Thoracic aorta (tissue), 2 donors: ENCODE measurements at places on chromosomes 6 and 20. TPM values are rescaled to one million over a fixed set of nuclear protein-coding genes. Genes with fewer than 3 reads are reported as not detected.

- DNase-seq = no peak
- H3K27me3 ChIP-seq = no peaks in the 10 kb centered on the region
- no peak overlapping the region for H3K4me3 ChIP-seq
- H3K36me3 ChIP-seq = no peaks in the 10 kb centered on the region
- no peak overlapping the region for H3K27ac ChIP-seq
Measured at GRCh38 chr20:43676368-43676767, 9.5 kb downstream of the MYBL2 start.

- H3K4me1 ChIP-seq = no peaks in the 10 kb centered on the region
- DNase-seq = no peak
- H3K27me3 ChIP-seq = no peaks in the 10 kb centered on the region
- no peaks in the 10 kb centered on the region for H3K36me3 ChIP-seq
- no peak overlapping the region for H3K27ac ChIP-seq
Measured at GRCh38 chr6:167338541-167339117, 13.7 kb downstream of the TTLL2 start.

DNA sequence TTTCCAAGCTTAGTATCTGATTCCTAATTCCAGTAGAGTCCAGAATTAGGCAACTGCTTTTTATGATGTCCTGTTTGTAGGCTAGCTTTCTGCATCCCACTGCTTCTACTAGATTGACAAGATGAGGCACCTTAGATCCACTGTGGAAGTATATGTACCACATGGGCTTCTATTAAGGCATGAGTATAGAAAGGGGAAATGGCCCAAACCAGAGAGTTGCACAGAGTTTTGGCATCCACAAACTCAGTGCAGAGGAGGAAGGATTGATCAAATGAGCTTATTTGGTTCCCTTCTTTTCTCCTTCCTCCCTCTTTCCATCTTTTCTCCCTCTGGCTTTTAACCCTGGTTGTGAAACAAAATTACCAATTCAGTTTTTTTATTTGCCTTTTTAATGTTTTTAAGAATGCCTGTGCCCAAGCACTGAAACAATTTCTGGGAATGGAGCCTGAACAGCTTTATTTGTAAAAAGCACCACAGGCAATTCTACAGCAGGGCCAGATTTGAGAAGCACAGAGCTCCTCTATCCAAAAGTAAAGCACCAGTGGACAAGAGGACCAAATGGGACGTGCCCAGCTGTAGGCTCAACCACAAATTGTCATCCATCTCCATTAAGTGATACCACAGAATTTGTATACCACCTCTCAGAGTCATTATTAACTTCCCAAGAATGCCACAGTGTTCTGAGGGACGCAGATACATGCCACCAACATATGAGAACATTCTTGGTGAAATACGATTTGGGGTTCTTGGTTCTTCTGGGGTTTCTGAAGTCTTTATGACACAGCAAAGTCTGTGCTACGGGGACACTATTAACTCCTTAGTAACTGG is 969.1 kb downstream of the KIF16B start:
- H3K4me3 ChIP-seq = no peak overlapping the region
- no peaks in the 10 kb centered on the region for H3K36me3 ChIP-seq
- H3K27ac ChIP-seq = no peak overlapping the region

DNA sequence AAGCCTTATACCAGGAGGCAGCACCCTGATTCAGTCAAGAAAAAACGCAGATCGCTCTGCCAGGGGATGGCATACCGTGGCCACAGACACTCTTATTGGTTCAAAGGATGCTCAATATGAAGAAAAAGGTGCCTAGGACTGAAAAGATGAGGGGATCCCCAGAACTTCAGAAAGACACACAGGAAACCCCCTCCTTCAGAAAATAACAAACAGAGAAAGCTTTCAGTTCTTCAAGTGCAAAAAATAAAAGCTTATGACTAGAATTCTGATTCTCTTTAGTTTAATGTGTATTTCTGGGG is 17.7 kb upstream of the MYB start:
- no peak overlapping the region for H3K27ac ChIP-seq
- H3K4me1 ChIP-seq = no peaks in the 10 kb centered on the region
- no peak for DNase-seq
- no peak overlapping the region for H3K4me3 ChIP-seq
- H3K36me3 ChIP-seq = no peaks in the 10 kb centered on the region
- no peaks in the 10 kb centered on the region for H3K27me3 ChIP-seq

- no peaks in the 10 kb centered on the region for H3K36me3 ChIP-seq
- H3K4me3 ChIP-seq = peak overlapping the region; percentile 84
- DNase-seq = no peak
- H3K27me3 ChIP-seq = no peaks in the 10 kb centered on the region
Measured at GRCh38 chr20:20711413-20711812, 1.0 kb downstream of the RALGAPA2 start.

GRCh38 chr6:119226089-119226488 is 123.5 kb downstream of the MAN1A1 start:
- H3K4me3 ChIP-seq = no peak overlapping the region
- H3K27me3 ChIP-seq = no peaks in the 10 kb centered on the region
- H3K27ac ChIP-seq = no peak overlapping the region
- DNase-seq = no peak

DNA sequence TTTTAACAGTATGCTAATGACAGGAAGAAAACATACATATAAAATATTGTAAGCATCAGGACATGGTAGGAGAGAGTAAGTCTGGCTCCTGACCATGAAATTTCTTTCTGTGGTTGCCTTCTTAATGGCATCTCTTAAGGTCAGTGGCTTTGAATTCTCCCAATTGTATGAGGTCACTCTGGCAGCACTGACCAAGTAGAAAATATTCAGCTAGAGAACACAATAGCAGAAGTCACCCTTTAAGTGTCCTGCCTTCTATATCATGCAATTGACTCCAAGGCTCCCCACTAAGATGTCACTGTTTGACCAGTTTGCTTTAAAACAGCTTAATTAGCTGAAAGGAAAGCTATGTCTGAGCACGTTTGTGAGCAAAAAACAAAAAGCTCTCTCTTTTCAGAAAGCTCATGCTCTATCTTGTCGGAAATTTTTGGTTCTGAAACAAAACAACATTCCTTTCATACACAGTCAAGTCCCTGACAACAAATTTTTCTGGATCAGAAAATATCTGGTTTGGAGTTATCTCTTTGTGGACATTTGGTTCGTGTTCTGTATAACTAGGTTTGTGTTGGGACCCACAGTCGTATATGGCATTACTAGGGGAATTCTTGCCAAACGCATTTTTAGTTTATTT is 120.9 kb upstream of the IFNGR1 start:
- H3K27ac ChIP-seq = no peak overlapping the region
- no peaks in the 10 kb centered on the region for H3K27me3 ChIP-seq
- H3K4me1 ChIP-seq = no peaks in the 10 kb centered on the region
- H3K4me3 ChIP-seq = no peak overlapping the region
- no peak for DNase-seq
- no peaks in the 10 kb centered on the region for H3K36me3 ChIP-seq

GRCh38 chr6:168582571-168582981 is 141.6 kb downstream of the SMOC2 start:
- peak overlapping the region; percentile 70 for H3K27ac ChIP-seq
- H3K36me3 ChIP-seq = no peaks in the 10 kb centered on the region
- H3K4me1 ChIP-seq = peaks cover 28% of the 10 kb centered on the region
- DNase-seq = no peak
- H3K4me3 ChIP-seq = no peak overlapping the region

GRCh38 chr20:5364136-5364821 is 47.5 kb upstream of the PROKR2 start:
- no peaks in the 10 kb centered on the region for H3K36me3 ChIP-seq
- DNase-seq = no peak
- no peaks in the 10 kb centered on the region for H3K4me1 ChIP-seq
- H3K27ac ChIP-seq = no peak overlapping the region
- H3K27me3 ChIP-seq = no peaks in the 10 kb centered on the region
- no peak overlapping the region for H3K4me3 ChIP-seq

- no peaks in the 10 kb centered on the region for H3K27me3 ChIP-seq
- H3K36me3 ChIP-seq = no peaks in the 10 kb centered on the region
- no peak overlapping the region for H3K27ac ChIP-seq
- no peak overlapping the region for H3K4me3 ChIP-seq
Measured at GRCh38 chr6:46628976-46629375, 23.6 kb downstream of the CYP39A1 start.

DNA sequence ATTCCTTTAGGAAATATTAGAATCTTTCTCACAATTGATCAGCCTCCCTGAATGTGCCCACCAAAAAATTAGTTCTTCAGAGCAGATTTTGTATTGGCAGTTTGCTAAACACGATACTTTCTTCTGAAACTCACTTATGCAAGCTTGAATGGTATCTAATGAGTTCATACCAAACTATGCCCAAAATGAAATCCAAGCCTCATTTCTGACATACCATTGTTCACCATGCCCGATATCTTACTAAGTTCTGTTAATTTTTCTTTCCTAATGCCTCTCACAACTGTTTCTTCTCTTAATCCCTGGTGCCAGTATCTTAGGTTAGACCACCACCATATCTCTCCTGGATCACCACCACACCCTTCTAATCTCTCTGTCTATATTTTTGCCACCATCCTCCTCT is 755.9 kb downstream of the KIF16B start:
- H3K4me3 ChIP-seq = no peak overlapping the region
- DNase-seq = no peak
- no peaks in the 10 kb centered on the region for H3K4me1 ChIP-seq
- no peaks in the 10 kb centered on the region for H3K27me3 ChIP-seq

DNA sequence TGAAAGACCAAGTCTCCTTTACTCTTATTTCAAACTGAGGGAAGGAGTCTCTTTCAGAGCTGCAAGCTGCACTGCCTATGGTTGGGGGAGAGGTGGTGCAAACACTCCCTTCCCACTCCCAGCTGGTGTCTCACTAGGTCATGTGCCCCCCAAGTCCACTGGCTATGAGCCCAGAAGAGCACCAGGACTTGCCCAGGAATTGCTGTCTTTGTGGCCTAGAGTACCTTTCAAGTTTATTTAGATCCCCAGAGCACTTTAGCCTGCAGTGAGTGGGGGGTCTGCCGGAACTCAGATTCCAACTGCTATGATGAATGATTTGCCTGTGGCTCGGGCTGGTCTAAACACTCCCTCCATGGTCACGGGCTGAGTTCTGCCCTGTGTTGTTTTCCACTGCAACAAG is 192.6 kb upstream of the CITED2 start:
- H3K4me3 ChIP-seq = no peak overlapping the region
- H3K36me3 ChIP-seq = no peaks in the 10 kb centered on the region
- no peak for DNase-seq
- no peak overlapping the region for H3K27ac ChIP-seq
- no peaks in the 10 kb centered on the region for H3K27me3 ChIP-seq

DNA sequence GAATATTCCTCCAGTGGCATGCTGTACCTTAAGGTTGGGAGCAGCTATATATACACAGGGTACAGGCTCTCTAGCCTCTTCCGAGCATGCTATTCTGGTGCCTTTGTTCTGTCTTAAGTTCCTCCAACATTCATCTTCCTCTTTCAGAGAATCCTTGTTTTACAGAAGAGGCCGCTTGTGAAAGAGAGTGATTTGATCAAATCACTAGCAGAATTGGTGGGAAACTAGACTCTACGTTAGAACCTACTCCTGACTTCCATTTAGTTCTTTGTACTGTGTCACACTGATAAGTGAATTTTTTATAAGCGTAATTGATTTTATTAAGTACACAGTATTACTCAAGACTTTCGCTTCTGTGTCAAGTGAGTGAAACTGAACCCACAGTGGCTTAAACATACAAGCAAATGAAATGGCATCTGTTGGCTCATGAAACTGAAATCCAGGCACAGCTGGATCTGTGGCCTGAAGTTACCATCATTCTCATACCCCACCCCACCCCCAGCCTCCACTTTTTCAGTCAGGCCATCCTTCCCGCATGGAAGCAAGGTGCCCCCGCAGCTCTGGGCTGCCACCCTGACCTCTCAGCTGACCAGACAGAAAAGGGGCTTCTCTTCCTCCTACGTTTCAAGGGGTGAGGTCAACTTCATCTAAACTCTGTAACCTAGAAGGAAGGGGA is 102.3 kb downstream of the RPP40 start:
- no peaks in the 10 kb centered on the region for H3K27me3 ChIP-seq
- DNase-seq = no peak
- H3K4me1 ChIP-seq = no peaks in the 10 kb centered on the region

- H3K27ac ChIP-seq = no peak overlapping the region
- no peaks in the 10 kb centered on the region for H3K36me3 ChIP-seq
- no peak for DNase-seq
- H3K27me3 ChIP-seq = no peaks in the 10 kb centered on the region
- H3K4me1 ChIP-seq = no peaks in the 10 kb centered on the region
Measured at GRCh38 chr6:145866456-145867396, 52.1 kb upstream of the FBXO30 start.

- no peaks in the 10 kb centered on the region for H3K36me3 ChIP-seq
- no peak overlapping the region for H3K4me3 ChIP-seq
- H3K4me1 ChIP-seq = no peaks in the 10 kb centered on the region
- DNase-seq = no peak
- no peak overlapping the region for H3K27ac ChIP-seq
- H3K27me3 ChIP-seq = no peaks in the 10 kb centered on the region
Measured at GRCh38 chr6:45574885-45575284, 197.2 kb upstream of the SUPT3H start.

DNA sequence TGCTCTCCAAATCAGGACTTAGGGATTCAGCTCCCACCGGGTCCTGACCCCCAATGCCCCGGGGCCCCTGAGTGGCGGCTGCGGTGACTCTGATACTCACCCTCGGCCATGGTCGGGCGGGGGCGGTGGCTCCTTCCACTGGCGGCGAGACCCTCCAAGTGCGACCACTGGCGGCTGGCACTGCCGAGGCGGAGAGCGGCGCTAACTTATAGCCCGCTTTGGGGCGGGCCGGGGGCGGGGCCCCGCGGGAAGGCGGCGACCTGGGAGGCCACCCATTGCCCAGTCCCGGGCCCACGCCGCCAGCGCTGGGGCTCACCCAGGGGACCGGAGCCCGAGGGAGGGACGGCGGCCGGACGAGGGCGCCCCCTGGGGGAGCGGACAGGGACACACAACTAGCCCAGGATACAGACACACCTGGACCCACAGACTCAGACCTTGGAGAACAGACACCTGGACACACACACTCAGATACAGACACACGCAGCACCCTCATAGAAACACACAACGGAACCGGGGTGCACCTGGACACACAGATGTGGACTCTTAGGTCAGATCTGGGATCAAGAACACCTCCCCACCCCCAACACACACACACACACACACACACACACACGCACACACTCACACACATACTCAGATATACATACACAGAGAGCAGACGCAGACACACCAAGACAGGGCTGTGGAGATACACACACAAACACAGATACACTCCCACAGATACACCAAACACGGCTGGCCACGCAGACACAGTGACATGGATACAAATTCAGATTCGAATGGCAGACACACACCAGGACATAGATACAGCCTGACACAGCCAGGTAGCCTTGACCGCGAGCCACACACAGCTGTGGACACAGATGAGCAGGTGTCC is at the start of gene TGM2:
Gene TGM2 (minus strand): TSS at position 182 of the 877 bp plus-strand sequence. CDS start 72 bp downstream, at position 110.
- H3K4me1 ChIP-seq = peaks cover 87% of the 10 kb centered on the region
- no peaks in the 10 kb centered on the region for H3K36me3 ChIP-seq
- peak within 1 kb of the TSS; percentile 87 for H3K4me3 ChIP-seq
- peak within 1 kb of the TSS; percentile 83 for H3K27ac ChIP-seq
- H3K27me3 ChIP-seq = no peaks in the 10 kb centered on the region

NHSL1 gene
- total RNA-seq = 9.7 TPM

FBXL4 gene
- 18.3 TPM for total RNA-seq

OR2B6 gene
- not detected for total RNA-seq

MRPL18 gene
- 46.2 TPM for total RNA-seq

NCOA5 gene
- 23.7 TPM for total RNA-seq

CLDN20 gene
- total RNA-seq = not detected

MEA1 gene
- total RNA-seq = 49.6 TPM
